ENCODE measurements at places on chromosomes 7 and 10.

- DNase-seq: no peak
These were observed 35.1 kb upstream of the AKR1C2 start for GRCh38 chr10:5038733-5039132.

GRCh38 chr10:129935867-129936152 is 28.3 kb downstream of the EBF3 start:
- DNase-seq: no peak

GRCh38 chr10:112446055-112446854 is 459 bp downstream of the ZDHHC6 start:
- DNase-seq: no peak

DNA sequence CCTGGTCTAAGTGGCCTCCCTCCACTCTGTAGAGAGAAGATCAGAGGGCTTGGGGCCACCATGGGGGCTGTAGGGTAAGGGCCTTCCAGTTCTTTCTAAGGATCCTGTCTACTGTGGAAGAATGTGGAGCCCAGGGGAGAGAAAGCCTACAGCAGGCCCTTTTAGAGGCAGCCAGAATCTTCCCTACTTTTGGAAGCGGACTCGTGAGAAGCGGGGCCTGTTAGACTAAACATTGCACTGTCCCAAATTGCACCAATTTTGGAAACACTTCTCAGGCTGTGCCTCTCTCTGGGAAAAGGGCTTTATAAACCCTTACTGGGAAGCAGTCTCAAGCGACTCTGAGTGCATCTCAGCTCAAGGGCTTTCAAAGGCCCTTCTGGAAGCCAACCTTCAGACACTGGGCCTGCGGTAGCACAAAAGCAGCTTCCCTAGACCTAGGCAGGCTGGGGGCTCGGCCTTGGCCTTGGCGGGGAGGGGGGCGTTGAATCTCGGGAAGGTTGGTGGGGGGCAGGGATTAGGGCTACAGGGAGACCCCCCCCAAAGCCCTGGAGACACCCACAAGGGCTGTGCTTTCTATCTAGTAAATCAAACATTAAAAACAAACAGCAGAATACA is 298.1 kb downstream of the GFRA1 start:
- DNase-seq: no peak

- DNase-seq: no peak
These were observed 5.7 kb downstream of the SEMA3A start for GRCh38 chr7:84188786-84189405.

- no peak for DNase-seq
These were observed 364.2 kb downstream of the SUGCT start for GRCh38 chr7:40498924-40499510.

- no peak for DNase-seq
These were observed 21.7 kb upstream of the MALSU1 start for GRCh38 chr7:23277359-23277989.
